ENCODE measurements at places on chromosomes 16 and 17.

DNA sequence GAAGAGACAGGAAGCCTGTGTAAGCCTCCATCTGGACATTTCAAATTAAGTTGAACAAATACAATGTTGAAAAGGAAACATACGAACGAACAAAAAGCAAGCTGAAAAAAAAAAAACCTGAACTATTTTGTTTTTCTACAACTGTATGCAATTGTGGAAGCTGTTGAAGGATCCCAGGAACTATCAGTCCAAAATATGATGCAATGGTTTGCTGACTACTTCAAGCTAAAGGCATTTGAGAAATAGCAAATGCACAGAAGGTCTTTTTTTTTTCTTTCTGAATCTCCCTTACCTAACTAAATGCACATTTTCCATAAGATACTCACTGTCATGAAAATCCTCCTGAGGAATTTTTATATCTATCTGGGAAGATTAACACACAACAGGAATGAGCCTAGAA is 40.2 kb downstream of the MAF start:
- H3K27ac ChIP-seq, result no peak overlapping the region
- H3K4me3 ChIP-seq, result no peak overlapping the region
- no peaks in the 10 kb centered on the region for H3K4me1 ChIP-seq
- DNase-seq, result no peak

GRCh38 chr16:27792486-27793248 is 242.7 kb downstream of the KATNIP start:
- H3K27ac ChIP-seq, result no peak overlapping the region
- H3K36me3 ChIP-seq, result no peaks in the 10 kb centered on the region
- no peak overlapping the region for H3K4me3 ChIP-seq
- H3K4me1 ChIP-seq, result no peaks in the 10 kb centered on the region
- no peak for DNase-seq
- no peaks in the 10 kb centered on the region for H3K27me3 ChIP-seq

GRCh38 chr17:41538565-41538991 is 10.5 kb upstream of the KRT19 start:
- H3K4me1 ChIP-seq, result peaks cover 38% of the 10 kb centered on the region
- H3K4me3 ChIP-seq, result no peak overlapping the region
- DNase-seq, result no peak
- H3K36me3 ChIP-seq, result no peaks in the 10 kb centered on the region

DNA sequence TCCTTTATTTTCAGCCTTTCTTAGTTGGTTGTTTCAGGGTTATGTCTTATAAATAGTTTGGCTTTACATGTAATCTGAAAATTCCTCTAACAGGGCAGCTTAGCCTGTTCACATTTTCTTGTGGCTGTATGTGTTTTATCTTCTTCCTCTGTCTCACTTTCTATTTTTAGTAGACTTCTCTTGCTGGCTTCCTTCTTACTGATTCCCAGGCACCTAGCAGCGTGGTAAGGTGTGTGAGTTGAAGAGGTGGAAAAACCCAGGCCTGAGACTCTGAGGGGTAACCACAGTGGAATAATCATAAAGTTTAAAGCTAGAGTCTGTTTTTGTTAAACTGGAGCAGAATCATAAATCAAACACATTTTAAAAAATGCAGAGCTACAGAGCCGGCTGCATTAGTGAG is 190.9 kb downstream of the LGALS9B start:
- H3K4me1 ChIP-seq, result no peaks in the 10 kb centered on the region
- H3K27me3 ChIP-seq, result no peaks in the 10 kb centered on the region
- 0 out of 2 replicates have a peak, but pooled peaks cover 7% of the 10 kb centered on the region for H3K36me3 ChIP-seq
- no peak overlapping the region for H3K4me3 ChIP-seq

- H3K4me3 ChIP-seq, result no peak overlapping the region
- H3K27ac ChIP-seq, result no peak overlapping the region
- H3K4me1 ChIP-seq, result no peaks in the 10 kb centered on the region
- no peaks in the 10 kb centered on the region for H3K36me3 ChIP-seq
- no peak for DNase-seq
- no peaks in the 10 kb centered on the region for H3K27me3 ChIP-seq
Observed at GRCh38 chr17:72792771-72793170, 299.7 kb downstream of the SLC39A11 start.

GRCh38 chr16:22938647-22939046 is 124.7 kb downstream of the HS3ST2 start:
- no peak for DNase-seq
- H3K36me3 ChIP-seq, result no peaks in the 10 kb centered on the region
- H3K27me3 ChIP-seq, result no peaks in the 10 kb centered on the region
- H3K4me3 ChIP-seq, result no peak overlapping the region

- H3K27ac ChIP-seq, result peak within 1 kb of the TSS; percentile 91
- H3K4me1 ChIP-seq, result peaks cover 10% of the 10 kb centered on the region
- peak within 1 kb of the TSS; percentile 44 for H3K4me3 ChIP-seq
- H3K27me3 ChIP-seq, result no peaks in the 10 kb centered on the region
Observed at GRCh38 chr17:39737760-39738567, at the start of gene GRB7. Gene GRB7 (plus strand): TSS chr17:39737938. CDS start chr17:39742302, 4,364 bp downstream.

GRCh38 chr16:73058221-73058615 is 10.3 kb upstream of the ZFHX3 start:
- H3K4me1 ChIP-seq, result peaks cover 42% of the 10 kb centered on the region
- H3K27me3 ChIP-seq, result no peaks in the 10 kb centered on the region
- DNase-seq, result no peak
- H3K36me3 ChIP-seq, result peaks cover 7% of the 10 kb centered on the region
- peak overlapping the region; percentile 93 for H3K27ac ChIP-seq
- H3K4me3 ChIP-seq, result peak overlapping the region; percentile 96

DNA sequence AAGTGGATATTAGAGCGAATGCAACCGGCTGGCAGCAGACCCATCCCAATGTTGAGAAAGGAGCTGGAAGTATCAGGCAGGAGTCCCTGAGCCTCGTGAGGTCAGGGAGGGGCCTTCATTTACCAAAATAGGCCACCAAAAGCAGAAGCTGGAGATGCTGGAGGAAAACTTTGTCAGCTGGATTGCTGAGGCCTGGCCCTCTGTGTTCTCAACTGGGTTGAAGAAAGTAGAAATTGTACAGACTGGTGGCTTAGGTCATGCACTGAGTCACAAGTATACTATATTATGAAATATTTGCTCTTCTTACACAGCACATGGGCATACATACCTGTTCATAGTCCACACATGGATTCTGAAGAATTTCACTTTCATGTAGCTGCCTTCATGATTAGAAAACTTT is 23.2 kb upstream of the TEKT3 start:
- no peaks in the 10 kb centered on the region for H3K4me1 ChIP-seq
- peaks cover 3% of the 10 kb centered on the region for H3K27me3 ChIP-seq
- H3K27ac ChIP-seq, result no peak overlapping the region
- no peak overlapping the region for H3K4me3 ChIP-seq
- DNase-seq, result no peak

DNA sequence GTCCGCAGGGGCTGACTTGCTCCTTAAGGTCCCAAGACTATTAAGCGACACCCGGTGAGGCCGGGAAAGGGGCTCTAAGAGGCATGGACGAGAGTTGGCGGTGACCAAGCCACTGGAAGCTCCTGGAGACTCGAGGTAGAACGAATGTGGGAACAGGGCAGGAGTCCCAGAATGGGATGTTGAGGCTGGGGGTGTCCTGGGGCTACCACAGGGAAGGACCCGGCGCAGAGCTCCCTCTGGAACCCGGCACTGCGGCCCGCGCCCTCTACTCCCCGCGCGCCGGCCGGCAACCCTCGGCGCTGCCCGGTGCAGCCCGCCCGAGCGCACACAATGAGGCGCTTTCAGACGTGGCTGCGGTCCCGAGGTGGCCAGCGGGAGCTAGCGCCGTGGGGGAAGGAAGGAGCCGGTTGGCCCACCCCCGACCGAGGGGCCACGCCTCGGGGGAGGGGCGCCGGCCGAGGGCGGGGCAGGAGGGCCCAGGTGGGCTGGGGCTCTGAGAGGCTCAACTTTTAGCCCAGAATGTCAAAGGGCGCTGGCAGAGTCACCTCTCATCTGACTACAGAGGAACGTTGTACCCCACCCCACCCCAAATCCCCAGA is at the start of gene CHST6:
Gene CHST6, minus strand, starts transcription at position 366 of the 599 bp plus-strand sequence. CDS start 15,613 bp downstream, outside the sequence.
- no peak for DNase-seq
- H3K4me3 ChIP-seq, result peak within 1 kb of the TSS; percentile 28
- H3K27ac ChIP-seq, result no peak within 1 kb of the TSS
- peaks cover 11% of the 10 kb centered on the region for H3K4me1 ChIP-seq
